HT1080 (cell line): ENCODE measurements at places on chromosomes 16 and 17. TPM values are rescaled to one million over a fixed set of nuclear protein-coding genes. Genes with fewer than 3 reads are reported as not detected.

Gene CCL5
- total RNA-seq, result not detected in 2 replicates

Gene ZNF594
- total RNA-seq, result 6.4 and 8.1 TPM in 2 replicates

Gene LHX1
- total RNA-seq, result 1.3 and 2.2 TPM in 2 replicates

Gene DPEP2
- not detected in 2 replicates for total RNA-seq

Gene ELOB
- 159 and 224 TPM in 2 replicates for total RNA-seq

DNA sequence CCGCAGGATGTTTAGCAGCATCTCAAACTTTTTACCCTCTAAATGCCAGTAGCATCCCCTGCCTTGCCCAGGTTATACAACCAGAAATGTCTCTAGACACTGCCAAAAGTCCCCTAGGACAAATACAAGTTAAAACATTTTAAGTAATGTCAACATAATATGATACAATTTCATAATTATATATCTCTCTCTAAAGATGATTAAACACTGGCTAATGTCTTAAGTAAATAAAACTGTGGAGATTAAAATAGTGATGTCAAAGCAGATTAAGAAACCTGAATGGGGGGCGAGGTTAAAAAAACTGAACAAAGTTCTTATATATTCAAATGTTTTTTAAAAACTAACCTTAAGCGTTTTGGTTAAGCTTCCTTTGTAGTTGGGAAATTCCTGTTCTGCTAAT, 62.1 kb downstream of the CFDP1 start:
- no peak for DNase-seq

DNA sequence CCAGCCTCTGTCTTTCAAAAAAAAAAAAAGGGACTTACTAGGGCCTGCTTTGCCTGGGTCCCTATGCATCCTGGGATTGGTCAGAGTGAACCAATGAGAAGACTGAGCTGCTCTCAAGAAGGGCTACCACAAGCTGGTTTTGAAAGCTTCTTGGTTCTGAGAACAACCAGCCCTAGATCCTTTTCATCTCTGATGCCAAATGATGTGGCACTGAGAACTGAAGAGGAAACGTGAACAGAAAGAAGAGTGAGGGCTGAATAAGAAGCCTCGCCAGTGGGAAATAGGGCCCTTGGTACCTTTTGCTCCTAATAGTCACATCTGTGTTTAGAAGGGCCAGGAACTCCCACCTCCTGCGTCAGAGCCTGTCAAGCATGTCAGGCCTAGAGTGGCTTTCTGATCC, 10.7 kb downstream of the TACO1 start:
- DNase-seq, result no peak

GRCh38 chr17:63772801-63773271, 561 bp downstream of the CCDC47 start:
- DNase-seq, result peak; percentile 4

DNA sequence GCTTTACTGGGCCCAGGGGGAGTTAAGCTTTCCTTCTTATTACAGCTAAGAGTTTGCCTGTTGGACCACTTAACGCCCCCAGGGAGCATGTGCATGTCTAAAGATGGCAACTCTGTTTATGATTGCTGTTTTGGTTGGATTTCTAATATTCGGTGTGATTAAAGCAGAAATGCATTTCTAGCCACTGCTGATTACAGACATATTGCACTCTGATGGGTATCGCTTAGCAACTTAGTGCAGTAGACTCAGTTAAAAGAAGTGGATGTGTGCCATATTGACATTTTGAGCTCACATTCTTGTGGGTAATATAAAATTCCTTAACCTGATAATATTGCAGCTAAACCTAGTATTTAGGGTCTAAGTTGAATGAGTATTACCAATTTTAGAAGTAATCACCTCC, 4.2 kb downstream of the NF1 start:
- DNase-seq, result no peak

DNA sequence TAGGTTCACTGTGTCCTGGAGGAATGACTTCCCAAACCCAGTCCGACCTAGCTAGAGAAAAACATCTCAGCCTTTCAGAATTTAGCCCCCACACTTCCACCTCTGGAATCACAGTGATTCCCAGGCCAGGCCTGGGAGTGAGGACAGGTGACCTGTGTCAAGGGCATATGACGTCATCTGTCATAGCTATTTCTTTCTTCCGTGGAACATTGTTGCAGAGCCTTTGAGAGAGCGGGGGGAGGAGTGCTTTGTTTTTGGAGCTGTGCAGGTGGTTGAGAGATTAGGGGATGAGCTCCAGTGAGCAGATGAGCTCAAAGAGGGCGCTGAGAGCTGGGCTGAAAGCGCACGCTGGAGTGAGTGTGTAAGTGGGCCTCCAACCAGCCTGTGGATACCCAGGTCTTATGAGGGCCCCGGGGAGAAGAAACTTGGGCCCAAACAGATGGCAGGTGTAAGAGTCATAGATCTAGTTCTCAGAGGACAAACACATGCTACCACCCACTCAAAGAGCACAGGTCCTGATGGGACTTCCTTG, 344.8 kb downstream of the SNX29 start:
- DNase-seq, result no peak

DNA sequence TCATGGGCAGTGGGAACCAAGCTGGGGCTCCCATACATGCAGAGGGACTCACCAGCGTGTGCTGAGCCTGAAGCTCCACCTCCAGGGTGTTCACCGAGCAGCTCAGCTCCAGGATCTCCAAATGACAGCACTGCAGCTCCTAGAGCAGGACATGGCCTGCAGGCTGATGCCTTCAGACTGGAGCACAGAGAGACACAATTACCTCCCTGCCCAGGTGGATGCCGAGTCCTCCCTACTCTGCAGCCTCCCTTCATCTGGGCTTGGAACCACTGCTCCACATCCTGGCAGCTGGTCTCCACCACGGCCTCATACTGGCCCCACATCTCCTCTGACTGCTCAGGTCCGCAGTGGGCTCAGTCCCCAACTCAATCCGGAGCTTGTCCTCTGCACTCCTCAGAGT, 8.2 kb upstream of the KRT38 start:
- DNase-seq, result no peak

GRCh38 chr16:3074860-3075522, 9.6 kb downstream of the IL32 start:
- no peak for DNase-seq

DNA sequence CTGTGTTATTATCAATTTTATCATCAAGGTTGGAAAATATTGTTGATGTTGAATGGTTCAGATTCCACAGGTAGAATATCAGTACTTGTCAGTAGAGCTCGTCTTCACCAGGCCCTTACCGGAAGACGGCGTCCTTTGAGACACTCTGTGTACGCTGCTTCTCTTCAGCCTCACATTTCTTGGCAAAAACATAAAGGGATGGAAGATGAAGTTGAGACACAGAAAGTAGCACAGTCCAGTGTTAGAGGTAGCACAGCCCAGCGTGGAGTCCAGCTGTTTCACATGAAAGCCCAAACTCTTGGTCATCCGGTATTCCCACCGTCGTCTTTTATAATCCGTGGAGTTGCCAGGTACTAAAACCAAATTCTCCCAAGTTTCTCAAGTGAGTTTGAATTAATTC, 30.4 kb downstream of the ATP2C2 start:
- DNase-seq, result no peak

DNA sequence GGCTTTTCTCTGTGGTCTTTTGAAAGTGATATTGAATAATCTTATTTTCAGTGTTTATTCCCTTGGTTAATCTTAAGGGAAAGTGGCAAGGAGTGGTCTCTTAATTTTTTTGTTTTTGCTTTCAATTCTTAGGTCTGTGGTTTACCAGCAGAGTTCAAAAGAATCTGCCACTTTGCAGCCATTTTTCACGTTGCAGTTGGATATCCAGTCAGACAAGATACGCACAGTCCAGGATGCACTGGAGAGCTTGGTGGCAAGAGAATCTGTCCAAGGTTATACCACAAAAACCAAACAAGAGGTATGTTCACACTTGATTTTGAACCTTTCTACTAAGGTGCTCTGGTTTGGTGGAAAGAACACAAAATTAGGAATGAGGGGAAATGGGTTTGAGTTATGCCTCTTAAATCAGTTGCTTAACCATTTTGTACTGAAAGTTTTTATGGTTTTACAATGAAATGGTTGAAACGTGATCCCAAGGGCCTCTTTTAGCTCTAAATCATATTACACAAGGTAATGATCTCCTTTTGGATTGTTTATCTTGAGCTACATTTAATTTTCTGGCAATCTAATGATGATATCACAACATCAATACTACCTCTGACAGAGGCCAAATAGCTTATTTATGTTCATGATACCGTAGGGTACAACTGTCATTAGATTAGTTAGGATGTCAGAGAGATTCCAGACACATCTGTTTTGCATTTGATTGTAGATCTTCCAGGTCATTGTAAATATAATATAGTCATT, 51.6 kb upstream of the CRISPLD2 start:
- no peak for DNase-seq

DNA sequence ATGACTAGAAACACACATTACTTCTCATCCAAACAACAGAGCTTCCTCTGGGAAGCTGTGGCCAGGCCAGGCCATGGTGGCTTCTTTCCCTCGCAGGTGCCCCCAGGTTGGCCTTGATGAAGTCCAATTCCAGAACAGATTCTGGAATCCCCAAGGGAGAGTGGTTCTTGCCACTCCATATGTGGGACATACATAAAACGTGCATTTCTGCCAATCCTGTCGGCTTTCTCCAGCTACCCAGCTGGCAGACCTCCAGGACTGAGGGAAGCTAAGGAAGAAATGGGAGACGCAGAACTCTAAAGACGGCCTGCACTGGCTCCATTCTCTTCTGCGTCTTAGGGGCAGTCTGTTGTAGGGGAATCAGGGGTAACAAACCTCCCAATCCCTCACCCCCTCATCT, 219.2 kb upstream of the CDH5 start:
- no peak for DNase-seq

GRCh38 chr16:49061137-49061714, 220.4 kb downstream of the CBLN1 start:
- no peak for DNase-seq

DNA sequence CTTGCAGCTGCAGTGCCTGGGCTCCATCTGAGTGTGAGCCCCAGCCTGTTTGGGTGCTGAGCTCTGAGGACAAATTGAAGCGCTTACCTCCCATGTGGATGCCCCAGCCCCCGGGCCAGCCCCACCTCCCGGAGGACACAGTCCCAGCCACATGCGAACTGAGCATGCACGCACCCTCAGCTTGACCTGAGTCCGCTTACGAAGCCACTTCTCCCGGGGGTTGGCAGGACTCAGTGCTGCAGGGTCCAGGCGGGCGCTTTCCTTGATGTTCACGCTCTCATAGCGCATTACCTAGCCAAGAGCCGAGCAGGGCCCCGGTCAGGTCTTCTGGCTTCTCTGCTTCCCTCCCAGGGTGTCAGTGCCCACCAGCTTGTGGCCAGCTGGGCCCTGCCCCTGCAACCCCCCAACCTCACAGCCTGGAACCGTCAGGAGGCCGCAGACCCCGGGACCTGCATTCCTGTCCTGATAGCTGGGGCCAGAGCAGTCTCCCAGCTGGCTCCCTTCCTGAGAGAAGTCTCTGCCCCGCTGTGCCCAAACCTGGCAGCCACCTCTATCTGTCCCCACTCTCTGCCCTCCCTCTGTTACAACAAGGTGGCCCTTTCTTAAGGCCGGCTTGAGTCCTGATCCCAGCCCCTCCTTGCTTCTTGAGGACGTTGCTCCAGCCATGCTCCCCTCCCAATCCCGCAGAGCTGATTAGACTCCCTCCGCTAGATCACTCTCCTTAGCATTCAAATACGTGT, 24.0 kb downstream of the PIMREG start:
- DNase-seq, result no peak

DNA sequence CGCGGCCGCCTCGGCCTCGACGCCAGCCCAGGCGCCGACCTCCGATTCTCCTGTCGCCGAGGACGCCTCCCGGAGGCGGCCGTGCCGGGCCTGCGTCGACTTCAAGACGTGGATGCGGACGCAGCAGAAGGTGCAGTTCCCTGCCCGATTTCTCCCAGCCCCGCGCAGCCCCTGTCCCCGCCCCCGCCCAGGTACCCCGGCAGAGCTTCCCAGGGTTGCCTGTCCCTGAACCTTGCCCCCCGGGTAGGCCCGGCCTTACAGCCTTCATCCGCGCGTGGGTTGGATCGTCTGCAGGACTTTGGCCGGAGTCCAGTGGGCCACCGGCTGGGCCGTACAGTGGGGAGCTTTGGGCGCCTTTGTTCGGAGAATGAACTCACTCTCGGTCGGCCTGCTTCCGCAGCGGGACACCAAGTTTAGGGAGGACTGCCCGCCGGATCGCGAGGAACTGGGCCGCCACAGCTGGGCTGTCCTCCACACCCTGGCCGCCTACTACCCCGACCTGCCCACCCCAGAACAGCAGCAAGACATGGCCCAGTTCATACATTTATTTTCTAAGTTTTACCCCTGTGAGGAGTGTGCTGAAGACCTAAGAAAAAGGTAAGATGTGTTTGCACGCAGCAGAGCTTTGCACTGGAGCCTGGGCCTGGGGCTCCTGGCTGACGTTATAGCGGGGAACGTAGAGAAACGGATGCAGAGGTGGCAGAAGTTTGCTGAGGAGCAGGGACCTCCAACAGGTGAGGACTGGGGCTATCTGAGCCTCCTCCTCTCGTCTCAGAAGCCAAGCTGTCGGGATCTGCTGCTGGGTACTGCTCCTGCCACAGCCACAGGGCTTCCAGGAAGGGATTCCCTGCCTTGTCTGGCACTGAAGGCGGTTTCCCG, 593 bp downstream of the GFER start:
- no peak for DNase-seq

DNA sequence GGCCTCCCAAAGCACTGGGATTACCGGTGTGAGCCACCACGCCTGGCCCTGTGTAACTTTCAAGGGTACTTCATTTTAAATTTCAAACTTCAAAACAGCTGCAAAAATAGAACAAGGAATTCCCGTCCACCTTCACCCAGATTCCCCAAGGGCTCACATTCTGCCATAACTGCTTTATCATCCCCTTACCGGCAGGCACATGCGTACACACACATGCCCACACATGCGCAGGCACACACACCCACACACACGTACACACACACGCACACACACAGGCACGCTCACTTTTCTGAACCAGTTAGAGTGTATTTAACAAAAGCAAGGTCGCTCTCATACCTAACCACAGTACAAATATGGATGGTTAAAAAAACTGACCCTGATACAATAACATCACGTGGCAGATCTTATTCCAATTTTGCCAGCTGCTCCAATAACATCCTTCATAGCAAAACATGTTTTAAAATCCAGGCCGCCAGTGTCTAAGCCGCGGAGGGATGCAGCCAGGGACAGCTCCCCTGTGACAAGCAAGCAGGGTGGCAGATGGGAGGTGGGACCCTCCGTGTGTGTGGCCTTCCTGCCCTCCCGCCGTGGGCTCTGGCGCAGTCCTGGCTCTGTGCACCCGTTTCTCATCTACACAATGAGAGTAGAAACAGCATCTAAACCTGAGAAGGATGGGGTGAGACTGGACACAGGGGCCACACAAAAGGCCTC, 23.1 kb downstream of the PDIA2 start:
- no peak for DNase-seq

DNA sequence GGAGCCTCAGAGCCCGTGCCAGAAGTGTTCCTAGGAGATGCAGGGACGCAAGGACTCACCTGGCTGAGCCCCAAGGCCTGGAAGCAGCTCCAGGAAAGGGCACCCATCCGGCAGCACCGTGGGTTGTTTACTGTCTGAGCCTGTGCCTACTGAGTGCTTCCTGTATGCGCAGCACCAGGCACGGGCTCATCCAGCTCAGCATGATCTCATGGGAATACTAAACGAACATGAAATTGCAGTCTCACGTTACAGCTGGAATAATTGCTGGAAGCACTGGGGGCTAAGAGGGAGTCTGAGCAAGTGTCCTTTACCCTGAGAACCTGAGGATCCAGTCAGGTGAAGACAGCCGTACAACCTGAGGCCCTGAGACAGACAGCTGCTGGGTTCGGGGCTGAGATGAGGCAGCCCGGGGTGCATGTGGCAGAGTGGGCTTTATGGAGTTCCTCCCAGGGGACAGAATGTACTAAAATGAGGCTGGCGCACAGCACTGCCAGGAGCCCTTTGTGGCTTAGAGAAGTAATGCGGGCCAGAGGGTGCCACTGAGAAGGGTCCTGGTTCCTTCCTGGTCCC, 5.4 kb downstream of the CTRL start:
- peak; percentile 51 for DNase-seq

- no peak for DNase-seq
Measured at GRCh38 chr16:1348441-1348840, 3.2 kb downstream of the TSR3 start.
